CMK (cell line): ENCODE measurements at places on chromosomes 11 and 22.

DNA sequence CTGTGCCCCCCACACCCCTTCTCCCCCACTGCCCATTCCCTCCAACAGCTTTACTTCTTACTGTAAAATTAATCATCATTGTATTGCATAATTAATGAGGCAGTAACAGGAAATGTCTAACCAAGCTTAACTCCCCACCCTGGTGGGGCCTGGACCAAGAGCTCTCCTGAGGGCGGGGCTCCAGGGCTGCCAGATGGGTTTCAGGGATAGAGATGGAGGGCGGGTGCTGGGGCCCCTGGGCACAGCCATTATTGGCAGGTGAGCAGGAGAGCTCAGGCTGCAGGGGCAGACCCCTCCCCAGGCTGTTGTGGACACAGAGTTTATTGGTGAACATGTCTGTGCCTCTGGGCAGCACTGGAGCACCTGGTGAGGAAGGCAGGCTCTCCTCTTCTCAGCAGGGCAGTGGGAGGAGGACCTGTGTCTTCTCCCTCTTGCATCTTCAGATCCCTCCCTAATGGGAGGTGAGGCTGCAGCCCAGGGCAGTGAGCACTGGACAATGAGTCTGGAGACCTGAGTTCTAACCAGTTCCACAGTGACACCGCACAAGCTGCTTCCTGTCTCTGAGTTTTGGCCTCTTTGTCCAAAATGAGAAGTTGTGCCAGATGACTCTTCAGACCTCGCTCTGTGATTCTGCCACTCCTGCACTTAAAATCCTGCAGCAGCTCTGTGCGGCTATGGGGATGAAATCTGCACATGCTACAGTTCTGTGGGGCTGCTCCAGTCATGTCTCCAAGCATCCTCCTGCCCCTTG is 233.3 kb downstream of the CEP164 start:
- DNase-seq, result no peak

- no peak for DNase-seq
These were observed 638 bp downstream of the SAAL1 start for GRCh38 chr11:18105086-18105801.

DNA sequence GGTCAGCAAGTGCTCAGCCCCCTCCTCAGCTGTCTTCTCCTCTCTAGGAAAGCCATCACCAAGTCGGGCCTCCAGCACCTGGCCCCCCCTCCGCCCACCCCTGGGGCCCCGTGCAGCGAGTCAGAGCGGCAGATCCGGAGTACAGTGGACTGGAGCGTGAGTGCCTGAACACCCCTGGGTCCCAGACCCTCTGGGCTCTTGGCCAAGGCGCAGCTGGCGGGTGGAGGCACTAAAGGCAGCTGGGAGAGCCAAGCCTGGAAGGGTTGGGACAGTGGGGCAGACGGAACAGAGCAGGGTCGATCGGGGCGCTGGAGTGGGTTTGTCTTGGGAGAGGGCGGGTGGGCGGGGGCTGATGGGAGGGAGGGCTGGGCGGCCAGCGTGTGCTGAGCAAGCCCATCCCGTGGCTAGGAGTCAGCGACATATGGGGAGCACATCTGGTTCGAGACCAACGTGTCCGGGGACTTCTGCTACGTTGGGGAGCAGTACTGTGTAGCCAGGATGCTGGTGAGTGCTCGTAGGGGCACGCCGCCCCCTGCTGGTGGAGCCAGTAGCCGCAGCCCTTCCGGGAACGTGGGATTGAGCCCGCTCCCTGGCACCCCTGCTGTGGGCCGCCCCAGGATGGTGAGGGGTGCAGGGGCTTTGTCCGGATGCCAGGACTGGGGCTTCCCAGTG is 14.1 kb upstream of the MDK start:
- no peak for DNase-seq

- no peak for DNase-seq
These were observed 65.1 kb upstream of the CD44 start for GRCh38 chr11:35073691-35074419.

DNA sequence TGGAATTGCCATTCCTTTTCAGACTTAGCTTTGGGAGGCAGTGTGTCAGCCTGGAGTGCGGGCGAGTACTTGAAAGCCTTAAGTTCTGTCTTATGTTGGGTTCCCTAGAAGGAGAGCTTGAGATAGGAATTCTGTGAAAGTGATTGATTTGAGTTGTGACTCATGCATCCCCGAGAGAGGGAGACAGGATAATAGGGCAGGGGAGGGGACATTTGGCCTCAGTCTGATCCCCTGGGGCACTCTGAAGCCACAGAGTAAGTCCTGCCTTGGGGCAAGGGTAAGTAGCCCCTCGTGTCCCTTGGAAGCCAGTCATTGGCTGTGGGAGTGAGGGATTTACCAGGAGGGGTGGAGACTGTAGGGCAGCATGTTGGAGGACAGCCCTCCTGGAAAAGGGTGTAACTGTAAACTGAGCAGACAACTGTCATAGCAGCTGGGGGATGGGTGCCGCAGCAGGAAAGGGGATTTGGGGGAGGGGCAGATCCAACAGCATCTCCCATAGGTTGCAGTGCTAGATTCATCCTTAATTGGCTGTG is 44.0 kb downstream of the KIAA1671 start:
- DNase-seq, result no peak

GRCh38 chr11:81380395-81380794 is 1353.3 kb downstream of the FAM181B start:
- DNase-seq, result no peak

DNA sequence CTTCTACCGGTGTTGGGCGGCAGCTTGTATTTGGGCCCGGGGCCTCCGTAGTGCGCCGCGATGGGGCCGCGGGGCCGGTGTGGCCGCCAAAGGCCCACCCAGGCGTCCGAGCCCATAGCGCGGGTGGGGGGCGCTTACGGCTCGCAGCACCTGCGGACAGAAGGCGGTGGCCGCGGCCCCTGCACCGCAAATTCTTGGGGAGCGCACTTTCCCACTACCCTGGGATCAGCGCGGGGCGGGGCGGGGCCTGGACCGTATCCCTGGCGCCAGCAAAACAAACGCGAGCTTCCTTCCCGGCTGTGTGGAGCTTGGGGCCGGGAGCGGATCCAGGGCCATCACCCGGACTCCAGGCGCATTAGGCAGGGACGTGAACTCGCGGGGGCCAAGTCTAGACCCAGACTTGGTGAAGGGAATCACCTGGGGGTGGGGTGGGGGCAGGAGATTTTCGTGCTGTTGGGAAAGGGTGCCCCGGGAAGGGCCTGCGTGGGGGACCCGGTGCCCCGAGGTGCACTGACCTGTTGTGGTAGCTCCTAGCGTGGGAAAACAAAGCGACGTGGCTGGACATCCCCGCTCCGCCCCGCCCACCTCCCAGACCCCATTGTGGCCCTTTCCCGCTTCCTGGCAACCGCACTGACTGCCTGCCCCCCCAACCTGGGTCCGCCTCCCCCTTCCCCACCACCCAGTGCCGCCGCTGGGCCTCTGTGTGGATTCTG is 2.3 kb upstream of the TYMP start:
- no peak for DNase-seq

- no peak for DNase-seq
These were observed 56.6 kb downstream of the FBXO7 start for GRCh38 chr22:32531228-32531627.

GRCh38 chr22:31377612-31378011 is 21.8 kb upstream of the DRG1 start:
- DNase-seq, result no peak

- no peak for DNase-seq
These were observed 399.2 kb downstream of the SHANK2 start for GRCh38 chr11:70853068-70853769.

- no peak for DNase-seq
These were observed 3.3 kb upstream of the BEST1 start for GRCh38 chr11:61946894-61947293.

GRCh38 chr11:126963115-126963514 is 37.5 kb downstream of the KIRREL3 start:
- DNase-seq, result no peak

- DNase-seq, result no peak
These were observed 7.3 kb downstream of the GRAMD1B start for GRCh38 chr11:123437236-123437979.

- no peak for DNase-seq
These were observed 51.0 kb downstream of the MYO7A start for GRCh38 chr11:77179048-77179447.

DNA sequence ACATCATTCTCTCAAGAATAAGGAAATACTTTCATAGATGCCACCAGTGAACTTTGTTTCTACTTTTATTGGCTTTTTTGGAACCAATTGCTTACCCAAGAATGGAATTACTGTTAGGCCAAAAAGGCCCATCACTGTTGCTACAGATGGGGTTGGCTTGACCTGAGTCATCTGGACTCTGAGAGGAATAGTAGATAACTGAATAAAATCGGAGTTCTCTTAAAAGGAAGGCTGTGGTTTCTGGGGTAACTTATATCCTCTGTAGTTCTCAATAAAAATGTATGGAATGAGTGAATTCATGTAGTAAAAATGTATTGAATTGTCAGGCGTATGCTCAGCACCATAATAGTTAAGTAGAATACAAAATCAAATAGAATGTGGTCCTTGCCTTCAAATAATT is 56.6 kb downstream of the ARHGEF12 start:
- DNase-seq, result no peak

DNA sequence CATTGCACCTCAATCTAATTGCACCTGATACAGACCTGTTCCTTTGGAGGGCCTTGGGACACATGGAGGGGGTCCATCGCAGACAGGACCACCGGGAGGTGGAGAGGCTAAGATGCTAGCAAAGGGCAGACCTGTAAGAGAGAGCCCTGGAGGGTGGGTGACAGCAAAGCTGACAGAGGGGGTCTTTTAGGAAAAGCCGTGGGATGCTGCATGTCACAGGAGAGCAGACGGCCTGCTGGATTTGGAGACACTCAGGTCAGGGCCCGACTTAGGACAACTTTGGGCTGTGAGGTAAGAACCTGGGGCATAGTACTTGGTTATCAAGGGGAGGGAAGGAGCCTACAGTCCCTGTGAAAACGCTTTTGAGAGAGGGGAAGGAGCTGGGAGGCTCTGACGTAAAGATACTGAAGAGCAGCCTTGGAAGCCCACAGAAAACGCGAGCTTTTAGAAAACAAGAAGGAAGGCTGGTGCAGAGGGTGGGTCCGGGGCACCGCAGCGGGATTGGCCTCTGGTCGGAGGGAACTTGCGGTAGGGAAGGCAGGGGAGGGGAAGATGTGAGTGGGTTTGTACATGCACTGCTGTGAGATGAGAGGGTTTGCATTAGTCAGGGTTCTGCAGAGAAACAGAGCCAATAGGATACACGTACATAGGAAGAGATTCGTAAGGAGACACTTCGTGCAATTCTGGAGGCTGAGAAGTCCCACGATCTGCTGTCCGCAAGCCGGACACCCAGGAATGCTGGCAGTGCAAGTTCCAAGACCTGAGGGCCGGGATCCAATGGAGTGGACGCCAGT is 868.5 kb downstream of the TBC1D22A start:
- no peak for DNase-seq

GRCh38 chr22:47294222-47294532 is 531.7 kb downstream of the TBC1D22A start:
- DNase-seq, result no peak

GRCh38 chr22:30424534-30425326 is 838 bp upstream of the MTFP1 start:
- DNase-seq, result no peak

DNA sequence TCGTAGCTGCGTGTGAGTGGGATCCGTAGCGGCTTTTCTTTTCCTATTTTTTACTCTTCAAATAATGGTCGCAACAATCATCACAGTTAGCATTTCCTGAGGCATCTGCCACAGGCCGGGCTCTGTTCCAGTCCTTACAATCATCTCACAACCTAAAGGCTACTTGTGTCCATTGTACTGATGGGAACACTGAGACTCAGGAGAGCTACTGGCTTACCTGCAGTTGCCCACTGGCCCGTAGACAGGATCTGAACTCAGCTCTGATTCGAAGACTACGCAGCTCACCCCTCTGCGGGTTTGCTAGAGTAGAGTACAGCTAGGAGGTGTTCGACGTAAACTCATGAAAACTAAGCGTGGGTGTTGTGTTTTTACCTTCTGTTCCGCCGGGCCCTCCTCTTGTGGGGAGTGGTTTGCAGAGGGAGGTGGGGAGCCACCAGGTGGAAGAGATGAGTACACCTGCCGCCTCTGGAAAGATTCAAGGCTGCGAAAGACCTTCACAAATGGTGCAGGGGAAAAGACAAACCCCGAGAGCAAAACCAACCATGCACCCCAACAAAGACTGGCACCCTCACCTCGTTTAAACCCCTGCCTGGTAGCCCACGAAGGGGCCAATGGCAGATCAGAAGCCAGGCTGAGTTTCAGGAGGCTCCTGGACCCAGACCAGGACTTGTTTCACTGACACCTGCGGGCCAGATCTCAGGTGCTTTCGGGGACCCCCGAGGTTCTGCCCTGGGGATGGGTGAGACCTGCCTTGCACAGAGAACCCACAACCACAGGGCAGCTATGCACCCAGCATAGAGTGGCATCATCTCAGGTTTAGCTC is 18.3 kb upstream of the RFPL3 start:
- no peak for DNase-seq

DNA sequence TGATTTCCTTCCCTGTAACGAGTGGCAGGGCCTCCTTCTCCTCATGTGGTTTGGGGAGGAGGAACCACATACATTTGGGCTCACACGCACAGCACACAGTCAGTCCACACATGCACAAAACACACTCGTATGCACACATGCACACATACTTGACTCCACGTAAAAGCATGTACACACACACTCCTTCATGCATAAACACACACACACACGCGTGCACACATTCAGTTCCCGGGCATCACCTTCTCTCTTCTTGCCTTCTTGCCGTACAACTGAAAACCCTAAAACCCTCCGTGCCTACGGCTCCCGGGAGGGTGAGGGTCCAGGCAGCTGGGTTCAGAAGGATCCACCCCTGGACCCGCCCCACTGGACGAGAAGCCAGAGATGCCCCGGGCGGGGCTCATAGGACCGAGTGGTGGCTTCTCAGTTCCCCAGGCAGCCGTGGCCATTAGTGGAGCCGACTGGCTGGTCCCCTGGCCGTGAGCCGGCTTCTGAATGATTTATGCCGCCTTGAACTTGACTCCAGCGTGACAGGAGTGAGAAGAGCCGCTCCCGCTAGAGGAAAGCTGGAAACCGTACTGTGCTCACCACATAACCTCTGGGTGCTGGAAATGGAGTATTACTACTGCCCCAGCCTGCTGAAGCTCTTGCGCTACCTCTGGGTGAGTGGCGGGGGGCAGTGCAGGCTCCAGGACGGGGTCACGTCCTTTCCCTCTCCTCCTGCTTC is 117.4 kb downstream of the KIAA1671 start:
- DNase-seq, result no peak

- no peak for DNase-seq
These were observed 6.7 kb downstream of the KCNJ5 start for GRCh38 chr11:128897826-128898225.

GRCh38 chr11:82883853-82884252 is 16.4 kb downstream of the PRCP start:
- DNase-seq, result no peak

GRCh38 chr11:19359221-19360000 is 118.7 kb upstream of the E2F8 start:
- DNase-seq, result no peak

GRCh38 chr11:8329847-8330361 is 66.2 kb upstream of the LMO1 start:
- DNase-seq, result no peak
